Panc1 (cell line): ENCODE measurements at places on chromosomes 12 and 14.

- no peak for DNase-seq
Measured at GRCh38 chr12:94180558-94181296, 32.4 kb downstream of the PLXNC1 start.

- DNase-seq: no peak
Measured at GRCh38 chr12:105384916-105385535, 54.5 kb downstream of the C12orf75 start.

DNA sequence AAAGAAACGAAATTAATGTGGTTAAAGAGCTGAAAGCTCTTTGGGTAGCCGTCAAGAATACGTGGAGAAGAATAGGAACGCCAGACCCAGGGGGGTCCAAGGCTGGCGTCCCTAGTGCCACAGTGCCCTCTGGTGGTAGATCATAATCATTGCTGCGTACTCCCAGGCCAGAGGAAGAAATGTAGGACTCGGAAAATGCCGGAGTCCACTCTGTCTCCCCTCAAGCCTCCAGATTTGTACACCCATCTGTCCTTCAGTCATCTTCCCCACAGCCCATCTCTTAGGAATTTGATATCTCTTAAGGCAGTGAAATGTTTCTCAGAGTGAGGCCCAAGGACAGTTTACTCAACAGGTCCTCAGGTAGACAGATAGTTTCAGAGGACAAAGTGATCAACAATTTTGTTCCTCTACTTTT is 25.4 kb upstream of the PLEKHG6 start:
- DNase-seq: no peak

GRCh38 chr12:77079631-77080030 is 14.3 kb upstream of the E2F7 start:
- no peak for DNase-seq

GRCh38 chr14:103744621-103745395 is 29.2 kb downstream of the ZFYVE21 start:
- DNase-seq: no peak

- DNase-seq: no peak
Measured at GRCh38 chr14:106844608-106845285, 1318.4 kb downstream of the TMEM121 start.

DNA sequence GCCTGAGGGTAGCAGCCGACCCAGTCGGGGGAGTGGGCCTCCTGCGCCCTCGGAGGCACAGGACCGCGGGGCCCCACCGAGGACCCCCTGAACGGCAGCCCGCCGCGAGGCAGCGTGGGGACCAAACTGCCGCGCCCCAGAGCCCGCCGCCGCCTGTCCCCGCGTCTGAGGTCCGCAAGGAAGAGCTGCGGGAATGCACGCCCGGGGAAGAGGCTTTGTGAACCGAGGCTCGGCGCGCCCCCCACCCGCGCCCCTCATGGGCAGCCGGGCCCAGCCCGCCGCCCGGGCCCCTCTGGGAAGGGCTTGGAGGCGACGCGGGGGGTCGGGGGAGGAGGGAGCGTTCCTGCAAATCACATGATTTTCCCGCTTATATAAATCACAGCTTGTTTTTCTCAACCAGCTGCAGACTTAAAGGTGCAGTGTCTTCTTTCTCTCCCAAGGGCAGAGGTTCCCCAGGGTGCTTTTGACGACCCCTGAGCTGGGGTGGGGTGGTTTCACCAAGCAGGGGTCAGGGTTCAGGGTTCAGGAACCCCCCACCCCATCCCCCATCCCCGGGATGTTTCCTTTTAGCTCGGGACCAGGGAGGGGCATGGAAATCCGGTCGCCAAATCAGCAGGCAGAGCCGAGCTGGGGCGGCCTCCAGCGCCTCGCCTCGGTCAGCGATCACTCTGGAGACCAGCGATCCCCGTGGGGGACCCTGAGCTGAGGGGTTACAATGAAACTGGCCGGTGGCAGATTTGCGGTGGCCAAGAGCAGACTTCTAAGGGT is 44.7 kb upstream of the ATP23 start:
- peak; percentile 20 for DNase-seq

- DNase-seq: no peak
Measured at GRCh38 chr14:72619881-72620280, 274.0 kb downstream of the DPF3 start.

GRCh38 chr14:22010545-22011252 is 337.1 kb upstream of the OR4E1 start:
- no peak for DNase-seq

GRCh38 chr14:103517721-103518421 is 4.8 kb downstream of the CKB start:
- DNase-seq: no peak

- no peak for DNase-seq
Measured at GRCh38 chr12:4450551-4451112, 5.0 kb upstream of the FGF6 start.

GRCh38 chr12:69392179-69392928 is 32.8 kb downstream of the YEATS4 start:
- DNase-seq: no peak

DNA sequence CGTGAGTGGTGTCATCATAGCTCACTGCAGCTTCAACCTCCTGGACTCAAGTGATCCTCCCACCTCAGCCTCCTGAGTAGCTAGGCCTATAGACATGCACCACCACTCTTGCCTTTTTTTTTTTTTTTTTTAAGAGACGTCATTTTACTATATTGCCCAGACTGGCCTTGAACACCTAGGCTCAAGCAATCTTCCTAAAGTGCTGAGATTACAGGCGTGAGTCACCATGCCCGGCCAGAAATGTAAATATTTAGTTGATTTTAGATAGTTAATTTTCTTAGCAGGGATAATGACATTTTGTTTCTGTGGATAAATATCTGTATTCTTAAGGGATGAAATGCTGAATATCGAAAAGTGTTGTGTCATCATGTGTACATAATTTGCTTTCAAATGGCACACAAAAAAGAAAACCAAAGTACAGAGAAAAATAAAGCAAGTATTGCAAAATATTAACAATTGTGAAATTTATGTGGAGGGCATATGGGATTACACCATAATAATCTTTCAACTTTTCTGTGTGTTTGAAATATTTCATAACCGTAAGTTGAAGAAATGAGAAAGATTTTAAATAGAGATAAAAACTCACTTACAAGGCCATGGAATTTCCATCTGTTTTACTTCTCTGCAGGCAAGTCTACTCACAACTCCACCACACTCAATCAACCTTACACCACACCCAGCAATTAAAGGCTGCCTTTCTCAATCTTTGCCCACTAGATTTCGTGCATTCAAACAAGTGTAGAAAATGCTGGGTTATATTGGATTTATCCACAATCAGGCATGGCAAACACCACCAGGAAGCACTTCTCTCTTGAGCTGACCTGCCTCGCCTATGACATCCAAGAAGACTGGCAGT is 93.7 kb downstream of the SPTSSA start:
- DNase-seq: no peak

DNA sequence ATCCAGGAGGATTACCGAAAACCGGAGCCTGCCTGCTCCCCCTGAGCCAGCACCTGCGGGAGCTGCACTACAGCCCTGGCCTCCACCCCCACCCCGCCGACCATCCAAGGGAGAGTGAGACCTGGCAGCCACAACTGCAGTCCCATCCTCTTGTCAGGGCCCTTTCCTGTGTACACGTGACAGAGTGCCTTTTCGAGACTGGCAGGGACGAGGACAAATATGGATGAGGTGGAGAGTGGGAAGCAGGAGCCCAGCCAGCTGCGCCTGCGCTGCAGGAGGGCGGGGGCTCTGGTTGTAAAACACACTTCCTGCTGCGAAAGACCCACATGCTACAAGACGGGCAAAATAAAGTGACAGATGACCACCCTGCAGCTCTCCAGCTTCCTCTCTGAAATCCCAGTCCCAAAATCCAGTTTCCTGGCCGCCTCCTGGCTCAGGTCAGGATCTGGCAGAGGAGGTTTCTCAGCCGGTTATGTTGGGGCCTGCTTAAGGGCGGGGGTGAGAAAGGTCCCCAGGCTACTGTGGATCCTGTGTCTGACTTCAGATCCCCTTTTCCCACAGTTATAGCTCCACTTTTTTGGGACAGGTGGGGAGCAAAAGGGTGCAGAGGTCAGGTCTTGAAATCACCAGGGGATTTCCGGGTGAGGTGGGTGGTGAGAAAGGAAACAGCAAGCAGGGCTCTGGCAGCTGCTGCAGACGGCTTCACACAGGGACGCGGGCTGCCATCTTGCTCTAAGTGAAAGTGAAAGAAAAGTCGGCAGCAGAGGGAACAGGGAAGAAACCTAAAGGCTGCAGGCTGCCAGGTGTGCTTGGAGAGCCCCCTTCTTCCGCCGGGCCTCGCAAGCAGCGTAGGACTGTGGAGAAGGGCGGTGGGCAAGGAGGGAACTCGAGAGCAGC is at the start of gene TAPBPL:
TAPBPL (plus strand) TSS at position 695 of the 897 bp plus-strand sequence. CDS start 207 bp downstream, outside the sequence.
- DNase-seq: no peak

- DNase-seq: no peak
Measured at GRCh38 chr12:64675795-64676194, 65.5 kb downstream of the RASSF3 start.

DNA sequence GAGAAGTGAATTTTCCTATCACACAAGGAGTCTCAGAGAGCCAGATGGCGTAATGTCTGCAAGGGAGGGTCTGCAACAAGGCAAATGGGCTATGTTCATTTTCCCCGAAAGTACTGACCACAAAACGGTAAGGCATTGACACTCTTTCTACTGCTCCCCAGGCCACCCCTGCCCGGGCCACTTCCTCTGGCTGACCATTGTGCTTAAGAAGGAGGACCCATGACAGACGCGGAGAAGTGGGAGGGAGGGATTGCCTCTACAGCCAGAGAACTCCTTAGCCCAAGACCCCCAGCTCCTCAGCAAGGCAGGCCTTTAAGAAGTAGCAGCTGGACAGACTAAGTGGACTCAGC is 1.2 kb downstream of the NCKAP5L start:
- no peak for DNase-seq

GRCh38 chr14:103045371-103045869 is 11.9 kb downstream of the CDC42BPB start:
- DNase-seq: no peak

DNA sequence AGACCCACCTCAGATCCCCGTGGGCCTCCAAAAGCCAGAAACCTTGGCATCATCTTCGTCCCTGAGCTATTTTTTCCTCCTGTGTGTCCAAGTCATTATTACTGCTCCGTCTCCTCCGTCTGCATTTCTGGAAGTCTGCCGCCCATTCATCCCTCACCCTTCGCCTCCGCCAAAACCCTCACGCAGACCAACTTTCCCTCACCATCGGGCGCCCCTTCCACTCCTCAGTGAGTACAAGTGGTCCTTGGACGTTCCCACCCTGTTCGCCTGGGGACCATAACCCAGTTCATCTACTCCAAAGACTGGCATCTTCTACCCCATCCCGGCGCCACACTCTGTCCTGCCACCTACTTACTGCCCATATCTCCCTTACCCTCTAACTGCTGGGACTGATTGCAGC is 3.7 kb upstream of the LTBP2 start:
- DNase-seq: no peak

GRCh38 chr14:96574633-96575632 is 72.8 kb downstream of the PAPOLA start:
- DNase-seq: no peak

- no peak for DNase-seq
Measured at GRCh38 chr12:87828382-87828973, 200.7 kb downstream of the C12orf50 start.

DNA sequence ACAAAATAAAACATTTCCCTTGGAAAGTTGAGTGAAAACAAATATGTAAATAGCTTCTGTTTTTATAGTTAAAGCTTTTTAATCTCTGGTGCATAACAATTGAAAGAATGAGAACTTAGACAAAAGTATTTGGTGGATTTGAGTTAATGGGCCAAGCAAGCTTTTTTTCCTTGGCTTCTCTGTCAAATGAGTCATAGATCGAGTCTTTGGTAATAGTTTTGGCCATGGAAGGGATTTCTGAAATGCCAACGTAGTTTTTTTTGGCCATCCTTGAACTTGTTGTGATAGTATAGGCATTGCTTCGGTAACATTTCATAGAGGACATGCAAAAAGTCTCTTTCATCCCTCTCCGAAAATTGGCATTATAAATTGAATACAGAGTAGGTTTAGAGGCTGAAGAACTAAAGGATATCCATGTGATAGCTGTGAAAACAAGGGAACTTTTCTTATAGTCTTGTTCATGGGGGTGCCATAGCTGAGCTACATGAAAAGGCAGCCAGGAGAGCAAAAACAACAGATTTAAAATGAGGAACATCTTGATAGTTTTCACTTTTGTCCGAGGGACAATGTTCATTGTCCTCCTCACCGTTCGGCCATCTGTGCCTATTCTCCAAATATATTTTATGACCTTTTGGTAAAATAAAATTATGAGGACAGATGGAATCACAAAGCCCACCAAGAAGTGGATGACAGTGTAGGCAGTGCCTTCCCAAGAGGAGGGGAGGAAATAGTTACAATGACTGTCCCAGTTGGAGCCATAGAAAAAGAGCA is 34.7 kb downstream of the GPR19 start:
- DNase-seq: no peak

DNA sequence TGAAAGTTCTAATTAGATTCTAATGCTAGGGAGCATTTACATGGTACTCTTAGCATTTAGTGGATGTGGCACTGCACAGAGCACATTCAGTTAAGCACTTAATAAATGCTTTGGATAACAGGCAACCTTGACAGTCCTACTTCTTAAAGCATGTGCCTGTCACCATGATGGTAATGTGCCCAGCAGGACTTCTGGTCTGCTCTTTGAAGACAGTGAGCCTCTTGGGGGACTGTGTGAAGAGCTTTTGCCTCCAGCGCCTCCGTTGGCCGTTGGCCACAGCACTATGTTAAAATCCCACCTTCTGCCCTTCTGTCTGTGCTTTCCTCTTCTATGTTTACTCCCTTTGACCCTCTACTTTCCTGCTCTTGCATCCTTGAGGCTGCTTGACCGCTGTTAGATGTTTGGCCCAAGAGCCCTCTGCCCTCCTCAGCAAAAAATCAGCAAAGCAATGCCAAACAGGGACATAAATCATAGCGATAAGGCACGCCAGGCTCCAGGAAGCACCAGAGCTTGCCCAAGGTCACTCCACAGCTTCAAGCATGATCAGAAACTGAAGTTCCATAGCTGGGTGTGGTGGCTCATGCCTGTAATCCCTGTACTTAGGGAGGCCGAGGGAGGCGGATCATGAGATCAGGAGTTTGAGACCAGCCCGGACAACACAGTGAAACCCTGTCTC is 8.3 kb downstream of the CDKL1 start:
- no peak for DNase-seq

GRCh38 chr12:71250166-71250565 is 92.4 kb upstream of the TSPAN8 start:
- no peak for DNase-seq

DNA sequence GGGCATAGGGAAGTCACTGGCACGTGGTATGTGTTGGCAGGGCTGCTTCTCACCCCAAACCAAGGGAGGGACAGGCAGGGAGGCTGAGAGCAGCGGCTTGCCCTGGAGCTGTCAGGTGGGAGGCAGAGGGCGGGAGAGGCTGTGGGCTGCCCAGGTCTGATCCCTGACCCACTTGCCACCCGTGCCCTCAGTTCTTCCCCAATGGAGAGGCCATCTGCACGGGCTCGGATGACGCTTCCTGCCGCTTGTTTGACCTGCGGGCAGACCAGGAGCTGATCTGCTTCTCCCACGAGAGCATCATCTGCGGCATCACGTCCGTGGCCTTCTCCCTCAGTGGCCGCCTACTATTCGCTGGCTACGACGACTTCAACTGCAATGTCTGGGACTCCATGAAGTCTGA is 4.7 kb downstream of the GNB3 start:
- no peak for DNase-seq
